Lower leg skin (tissue), 4 donors: ENCODE measurements at places on chromosomes 11 and 22. TPM values are rescaled to one million over a fixed set of nuclear protein-coding genes. Genes with fewer than 3 reads are reported as not detected.

TREH gene
- not detected for total RNA-seq

KCNA4 gene
- not detected for total RNA-seq

IL10RA gene
- total RNA-seq, result 5.7 TPM

ADAMTS15 gene
- 11.1 TPM for total RNA-seq

CSNK2A3 gene
- total RNA-seq, result 0.49 TPM

DBX1 gene
- total RNA-seq, result not detected

TSGA10IP gene
- total RNA-seq, result not detected

KRTAP5-11 gene
- not detected for total RNA-seq

NLRX1 gene
- total RNA-seq, result 31.4 TPM

GAL3ST1 gene
- total RNA-seq, result 1.9 TPM

BIK gene
- 9.2 TPM for total RNA-seq

TEAD1 gene
- total RNA-seq, result 45.7 TPM

FOLR2 gene
- 12.5 TPM for total RNA-seq

KCTD14 gene
- 4.9 TPM for total RNA-seq

DCHS1 gene
- total RNA-seq, result 4.4 TPM

TH gene
- total RNA-seq, result not detected

CDCA5 gene
- total RNA-seq, result 1.0 TPM

JAM3 gene
- total RNA-seq, result 16.0 TPM

ABTB2 gene
- total RNA-seq, result 8.1 TPM

SLC16A8 gene
- total RNA-seq, result 0.80 TPM

C11orf87 gene
- total RNA-seq, result not detected

BBOX1 gene
- 44.8 TPM for total RNA-seq

PIH1D2 gene
- 1.0 TPM for total RNA-seq

NLRP6 gene
- 0.27 TPM for total RNA-seq

ATP5MG gene
- total RNA-seq, result 83.6 TPM

ADAMTS8 gene
- total RNA-seq, result not detected

GNG3 gene
- total RNA-seq, result not detected

C11orf21 gene
- total RNA-seq, result 0.67 TPM

PRRG4 gene
- total RNA-seq, result 30.9 TPM

SCT gene
- not detected for total RNA-seq

SERPING1 gene
- 113 TPM for total RNA-seq

SLC37A2 gene
- total RNA-seq, result 259 TPM

MUC2 gene
- total RNA-seq, result not detected

FREY1 gene
- total RNA-seq, result not detected

SMCO4 gene
- total RNA-seq, result 13.0 TPM

PNPLA5 gene
- 4.8 TPM for total RNA-seq

MS4A14 gene
- total RNA-seq, result 0.10 TPM

B3GAT1 gene
- total RNA-seq, result 0.44 TPM

MTFP1 gene
- total RNA-seq, result 13.3 TPM

MPPED1 gene
- total RNA-seq, result 6.8 TPM

GPR83 gene
- 0.29 TPM for total RNA-seq

APOA5 gene
- total RNA-seq, result not detected
